ENCODE measurements at places on chromosomes 7 and 10.
A peak's percentile ranks its signal among the peaks of the same experiment; 100 is the strongest.

- no peak for DNase-seq
Observed at GRCh38 chr7:157428554-157428945, 91.7 kb downstream of the DNAJB6 start.

GRCh38 chr10:29857843-29858701 lies 201.3 kb downstream of the JCAD start:
- no peak for DNase-seq

DNA sequence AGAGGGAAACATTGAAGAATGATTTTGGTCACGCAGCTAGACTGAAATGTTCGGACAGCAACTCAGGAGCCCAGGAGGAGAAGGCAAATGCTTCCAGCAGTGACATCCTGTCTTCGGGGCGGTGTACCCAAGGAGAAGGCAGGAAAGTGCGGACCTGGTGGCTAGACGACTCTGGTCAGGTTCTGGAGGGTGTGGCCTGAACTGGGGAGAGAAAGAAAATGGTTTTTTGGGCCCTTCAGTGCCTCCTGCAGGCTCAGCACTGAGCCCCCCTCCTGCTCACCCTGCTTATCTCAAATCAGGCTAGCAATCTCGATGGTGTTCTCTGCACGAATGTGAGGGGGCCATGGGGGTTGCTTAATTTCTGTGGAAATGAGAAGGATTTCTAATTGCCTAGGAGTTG lies 26.7 kb upstream of the TARP start:
- no peak for DNase-seq

DNA sequence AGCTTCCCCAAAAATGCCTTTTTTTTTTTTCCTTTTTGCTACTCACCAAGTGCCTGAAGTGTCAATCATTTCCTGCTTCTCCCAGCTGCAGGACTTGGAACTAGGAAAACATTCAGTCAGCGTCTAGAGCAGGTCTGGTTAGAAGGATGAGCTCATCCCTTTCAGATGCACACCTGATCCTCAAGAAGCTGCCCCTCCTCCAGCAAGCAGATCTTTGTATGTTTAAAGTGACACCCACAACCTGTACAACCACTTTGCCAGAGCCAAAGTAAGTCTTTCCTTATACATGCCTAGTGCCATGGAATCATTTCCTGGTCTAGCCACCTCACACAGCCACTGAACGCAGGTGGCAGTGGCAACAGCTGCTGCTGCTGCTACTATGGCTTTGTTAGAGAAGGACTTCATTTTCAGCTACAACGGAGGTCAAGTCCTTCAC lies 10.4 kb upstream of the USP54 start:
- no peak for DNase-seq

DNA sequence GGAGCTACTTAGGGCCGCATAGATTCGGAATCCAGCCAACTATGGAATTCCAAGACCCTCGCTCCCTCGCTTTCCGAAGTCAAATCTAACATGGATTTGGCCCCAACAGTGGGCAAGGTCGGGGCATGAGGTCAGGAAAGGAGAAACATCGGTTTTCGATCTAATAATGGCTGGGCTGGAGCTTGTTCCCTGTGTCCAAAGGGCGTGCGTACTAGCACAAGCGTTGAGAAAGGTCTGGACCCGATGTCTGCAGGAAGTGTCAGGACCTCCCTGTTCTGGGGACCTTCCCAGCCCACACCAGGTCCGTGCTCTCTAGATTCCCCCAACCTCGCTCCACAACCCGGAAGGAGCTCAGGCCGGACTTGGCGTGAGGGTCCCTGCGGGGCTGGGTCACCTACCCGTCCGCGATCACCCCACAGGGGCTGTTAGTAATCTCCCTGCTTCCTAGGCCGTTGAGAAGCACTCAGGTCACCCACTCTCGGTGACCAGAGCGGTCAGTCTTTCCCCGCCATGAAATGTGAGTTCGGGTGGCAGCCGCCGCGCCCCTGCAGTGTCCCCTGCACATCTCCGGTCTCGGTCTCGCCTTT lies 4.8 kb downstream of the FEZF1 start:
- no peak for DNase-seq

DNA sequence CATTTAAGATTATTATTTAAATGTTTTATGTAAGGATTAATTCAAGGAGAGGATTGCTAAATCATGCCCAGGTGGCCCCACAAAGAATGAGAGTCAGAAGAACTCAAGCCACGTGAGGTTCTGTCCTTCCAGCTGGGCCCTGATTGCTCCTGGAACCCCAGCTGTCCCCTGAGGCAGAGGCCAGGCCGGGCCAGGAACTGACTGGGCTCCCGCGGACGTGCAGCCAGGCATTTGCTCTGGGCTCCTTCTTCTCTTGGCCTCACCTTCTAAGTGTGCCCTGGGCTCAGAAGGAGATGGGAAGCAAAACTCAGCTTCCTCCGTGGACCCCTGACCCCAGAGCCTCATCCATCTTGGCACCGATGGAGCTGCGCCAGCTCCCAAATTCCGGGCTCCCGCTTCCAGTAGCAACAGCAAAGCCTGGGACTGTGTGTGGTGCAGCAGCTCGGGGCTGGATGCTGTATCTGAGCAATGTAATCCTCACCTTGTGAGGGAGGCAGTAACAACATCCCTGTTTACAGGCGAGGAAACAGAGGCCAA lies 250.6 kb upstream of the PPP2R2D start:
- no peak for DNase-seq

GRCh38 chr7:102395873-102396709 lies at the start of gene PRKRIP1:
Gene PRKRIP1, plus strand, starts transcription at chr7:102396363. Its CDS starts 49 bp downstream, at chr7:102396412.
- peak; percentile 65 for DNase-seq

GRCh38 chr7:126079581-126079980 lies 1150.0 kb upstream of the POT1 start:
- no peak for DNase-seq

DNA sequence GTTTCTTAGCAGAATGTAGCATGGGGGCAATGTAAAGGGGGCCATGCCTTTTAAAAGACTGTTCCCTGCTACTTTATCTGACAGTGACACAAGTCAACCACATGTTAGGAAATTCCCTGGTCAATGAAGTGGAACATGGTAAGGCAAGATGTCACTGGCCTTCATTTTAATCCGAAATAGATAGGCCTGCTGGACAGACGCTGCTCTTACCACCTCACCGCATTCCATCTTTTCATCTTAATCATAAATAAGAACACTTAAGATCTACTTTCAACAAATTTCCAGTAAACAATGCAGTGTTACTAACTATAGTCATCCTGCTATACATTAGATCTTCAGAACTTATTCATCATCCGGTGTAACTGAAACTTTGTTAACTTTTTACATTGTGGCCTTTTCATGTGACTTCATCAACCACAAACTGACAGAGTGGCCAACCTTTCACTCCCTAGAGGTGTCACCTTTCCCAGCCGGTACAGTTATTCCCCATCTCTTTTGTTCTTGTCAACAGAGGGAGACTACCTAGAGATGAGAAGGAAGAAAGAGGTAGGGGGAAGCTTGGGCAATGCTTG lies 15.6 kb downstream of the ASB4 start:
- DNase-seq, result no peak

DNA sequence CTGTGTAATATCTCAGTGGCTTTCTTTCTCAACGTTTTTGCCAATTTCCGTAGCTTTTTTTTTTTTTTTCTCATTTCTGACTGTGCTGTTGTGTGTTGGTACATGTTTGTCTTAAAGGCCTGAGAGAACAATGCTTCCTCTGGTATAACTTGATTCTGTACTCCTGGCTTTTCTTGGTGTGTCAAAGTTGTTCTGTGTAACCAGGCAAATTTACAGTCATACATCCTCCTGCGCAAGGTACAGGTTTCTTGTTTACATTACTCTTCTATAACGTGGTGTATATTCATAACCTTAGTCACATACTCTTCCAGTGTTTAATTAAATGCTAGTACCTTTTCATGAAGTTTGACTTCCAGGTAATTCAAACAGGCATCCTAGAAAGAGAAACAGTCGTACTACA lies 8.3 kb upstream of the ARHGAP12 start:
- no peak for DNase-seq

DNA sequence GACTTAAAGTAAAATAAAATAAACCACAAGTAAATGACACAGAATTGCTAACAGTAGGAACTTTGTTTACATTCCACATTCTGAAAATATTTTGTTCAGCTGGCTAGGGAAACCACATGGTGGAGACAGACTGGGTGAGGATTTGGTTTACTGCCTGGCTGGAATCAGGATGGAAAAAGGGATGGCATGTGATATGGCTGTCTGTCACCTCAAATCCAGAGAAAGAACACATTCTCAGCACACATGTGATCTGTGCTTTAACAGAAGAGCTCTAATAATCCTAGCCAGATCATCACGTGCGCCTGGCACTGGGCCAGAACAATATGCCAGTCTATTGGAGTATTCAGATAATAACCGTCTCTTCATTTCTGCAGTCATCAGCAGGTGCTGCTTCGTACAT lies 90.9 kb upstream of the PIP4K2A start:
- DNase-seq, result no peak

GRCh38 chr10:110340816-110341215 lies 36.1 kb upstream of the SMNDC1 start:
- no peak for DNase-seq

DNA sequence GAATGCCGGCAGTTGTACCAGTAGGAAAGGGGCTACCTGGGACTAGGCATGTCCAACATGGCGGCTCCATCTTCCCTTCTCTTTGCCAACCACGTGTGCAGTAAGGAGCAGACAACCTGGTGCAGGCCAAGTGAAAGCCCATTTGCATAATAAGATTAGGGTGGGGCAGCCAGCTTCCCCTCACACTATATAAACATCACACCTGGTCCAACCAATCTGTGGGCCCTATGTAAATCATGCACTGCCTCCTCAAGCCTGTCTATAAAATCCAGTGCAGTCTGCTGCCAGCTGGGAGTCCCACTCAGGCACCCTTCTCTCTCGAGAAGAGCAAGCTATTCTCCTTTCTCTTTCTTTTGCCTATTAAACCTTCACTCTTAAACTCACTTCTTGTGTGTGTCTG lies 429.3 kb downstream of the CALN1 start:
- no peak for DNase-seq

DNA sequence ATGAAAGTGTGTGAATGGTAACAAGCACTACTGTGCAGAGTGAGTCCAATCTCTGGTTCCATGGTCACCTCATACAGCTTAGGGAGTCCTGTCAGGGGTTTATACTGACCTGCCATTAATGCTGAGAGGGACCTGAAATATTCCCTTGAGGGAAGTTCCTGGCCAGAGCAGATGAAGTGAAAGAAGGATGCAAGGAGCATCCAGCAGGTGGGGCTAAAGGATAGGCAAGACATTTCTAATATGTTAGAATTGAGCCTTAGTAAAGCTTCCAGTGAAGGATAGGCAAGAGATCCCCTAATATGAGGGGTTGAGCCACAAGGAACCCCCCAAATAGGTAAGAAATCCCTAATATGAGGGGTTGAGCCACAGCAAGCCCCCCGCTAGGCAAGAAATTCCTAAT lies 25.5 kb upstream of the FAM221A start:
- no peak for DNase-seq

DNA sequence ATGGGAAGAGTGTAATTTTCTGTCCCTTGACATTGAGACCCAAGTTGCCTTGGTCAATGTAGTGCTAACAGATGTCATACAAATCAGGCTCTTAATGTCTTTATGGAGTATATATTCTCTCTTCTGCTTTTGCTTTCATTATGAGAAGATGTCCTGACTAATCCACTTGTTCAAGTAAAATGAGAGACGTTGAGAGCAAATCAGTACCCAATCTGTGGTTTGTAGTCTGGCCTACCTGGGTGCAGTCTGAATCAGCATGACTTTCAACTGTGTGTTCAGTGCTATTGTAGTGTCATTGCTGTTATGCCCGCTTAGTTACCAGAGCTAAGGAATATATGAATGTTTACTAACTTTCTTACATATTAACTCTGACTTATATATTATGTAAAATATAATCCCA lies 612.4 kb downstream of the ANKRD7 start:
- no peak for DNase-seq

DNA sequence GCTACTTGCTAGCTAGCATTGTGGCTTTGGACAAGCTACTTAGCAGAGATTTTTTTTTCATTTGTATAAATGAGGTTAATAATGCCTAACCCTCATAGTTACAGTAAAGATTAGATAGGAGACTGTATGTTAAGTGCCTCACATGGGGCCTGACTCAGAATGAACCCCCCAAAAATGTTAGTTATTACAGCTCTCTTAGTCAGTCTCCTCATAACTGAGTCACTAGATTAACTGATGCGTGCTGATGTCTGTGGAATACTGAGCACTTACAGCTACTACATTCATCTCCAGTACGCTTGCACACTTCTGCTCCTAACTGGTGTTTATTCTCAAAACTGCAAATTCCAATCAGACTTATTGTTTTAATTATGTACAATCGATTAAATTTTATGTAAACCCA lies 315.3 kb downstream of the SNX13 start:
- DNase-seq, result no peak

DNA sequence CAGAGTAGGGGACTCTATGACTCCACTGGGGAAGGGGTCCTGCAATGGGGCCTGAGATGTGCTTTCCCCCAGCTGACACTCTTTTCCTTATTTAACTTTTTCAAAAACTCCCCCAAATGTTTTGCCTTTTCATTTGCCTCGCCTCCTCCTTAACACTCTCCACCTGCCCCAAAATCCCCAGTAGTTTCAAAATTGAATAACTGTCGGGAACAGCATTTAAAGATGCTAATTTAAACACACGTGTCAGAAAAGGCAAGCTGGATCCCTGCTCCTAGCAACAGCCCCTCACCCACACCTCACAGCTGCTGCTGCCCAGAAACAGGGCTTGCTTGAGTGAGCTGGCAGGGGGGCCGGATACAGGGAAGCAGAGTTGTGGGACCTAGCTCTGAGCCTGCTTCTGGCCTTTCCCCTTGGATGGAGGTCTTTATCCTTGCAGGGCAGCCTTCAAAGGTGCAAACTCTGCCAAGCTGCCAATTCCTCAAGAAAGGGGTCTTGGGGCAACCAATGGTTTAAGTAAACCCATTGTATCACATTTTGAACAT lies 115.3 kb downstream of the KCNMA1 start:
- no peak for DNase-seq

DNA sequence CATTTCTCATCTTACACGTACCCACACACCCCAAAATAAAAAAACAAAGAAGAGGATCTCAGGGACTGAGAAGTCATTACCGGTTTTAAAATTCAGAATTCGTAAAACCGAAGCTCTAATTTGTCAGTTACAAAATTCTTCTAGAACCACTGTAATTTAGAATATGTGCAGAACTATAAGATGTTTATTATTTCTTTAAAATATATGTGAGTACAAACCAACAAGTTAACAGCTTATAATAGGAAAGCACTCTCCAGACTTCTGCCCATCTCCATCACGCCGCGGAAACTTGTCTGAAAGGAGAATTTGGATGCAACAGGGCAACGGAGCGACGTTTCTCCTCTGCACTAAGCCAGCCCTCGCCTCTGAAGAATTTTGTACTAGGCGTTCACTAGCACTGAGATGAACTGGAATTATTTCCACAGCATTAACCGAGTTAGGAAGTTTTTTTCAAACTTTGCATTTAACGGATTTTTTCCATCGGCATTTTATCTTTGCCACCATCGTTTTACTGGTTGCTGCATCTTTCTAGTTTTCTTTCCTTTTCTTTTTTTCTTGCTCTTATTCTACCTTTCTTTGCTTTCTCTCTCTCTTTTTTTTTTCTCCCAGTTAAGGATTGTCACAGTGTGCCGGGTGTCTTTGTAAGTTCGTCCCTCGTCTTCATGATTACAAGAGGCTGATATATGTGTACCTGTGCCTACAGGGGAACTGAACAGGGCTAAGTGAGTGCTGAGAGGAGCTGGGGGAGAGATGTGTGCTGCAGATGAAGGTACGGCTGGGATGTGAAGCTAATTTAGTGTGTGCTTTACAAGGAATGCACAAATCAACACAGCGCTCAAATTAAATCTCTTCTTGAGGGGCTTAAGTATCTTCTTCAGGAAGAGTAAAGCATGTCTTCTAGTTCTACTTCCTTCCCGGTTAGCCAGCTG lies 295.9 kb upstream of the NFE2L3 start:
- DNase-seq, result no peak

- no peak for DNase-seq
Observed at GRCh38 chr7:28615091-28615490, 202.8 kb downstream of the CREB5 start.

Data from activated CD4-positive, CD25-positive, alpha-beta regulatory T cell (primary cell).